ENCODE measurements at places on chromosomes 16 and 17.

GRCh38 chr17:37829592-37830123, 84.8 kb upstream of the HNF1B start:
- no peak for DNase-seq

DNA sequence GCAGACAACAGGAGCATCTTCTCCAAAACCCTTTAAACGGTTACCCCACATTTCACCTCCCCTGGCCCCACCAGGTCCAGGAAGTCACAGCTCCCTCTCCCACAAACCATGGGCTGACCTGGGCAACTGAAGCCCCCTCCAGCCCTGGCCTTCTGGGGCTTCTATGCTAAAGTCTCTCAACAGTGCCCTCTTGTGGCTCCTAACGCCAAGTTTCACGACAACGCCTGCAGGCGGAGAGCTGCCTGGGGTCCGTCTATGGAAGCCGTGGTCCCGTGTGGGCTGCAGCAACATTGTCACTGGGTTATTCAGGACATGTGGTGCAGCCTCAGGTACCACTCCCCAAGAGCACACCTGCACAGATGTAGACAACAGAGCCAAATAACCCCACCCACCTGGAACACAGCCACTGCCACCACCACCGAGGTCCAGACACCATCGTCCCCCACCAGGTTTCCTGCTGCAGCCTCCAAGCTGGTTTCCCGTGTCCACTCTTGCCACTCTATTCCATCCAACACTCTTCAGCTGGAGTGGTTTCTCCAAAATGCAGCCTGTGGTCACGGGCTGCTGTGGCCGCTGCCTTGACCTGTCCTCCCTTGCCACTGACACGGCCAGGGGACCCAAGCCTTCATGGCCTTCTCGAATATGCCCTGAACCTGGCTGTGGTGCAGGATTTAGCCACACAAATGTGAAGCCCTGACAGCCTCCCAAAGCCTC, 19.1 kb downstream of the C16orf95 start:
- DNase-seq = no peak

DNA sequence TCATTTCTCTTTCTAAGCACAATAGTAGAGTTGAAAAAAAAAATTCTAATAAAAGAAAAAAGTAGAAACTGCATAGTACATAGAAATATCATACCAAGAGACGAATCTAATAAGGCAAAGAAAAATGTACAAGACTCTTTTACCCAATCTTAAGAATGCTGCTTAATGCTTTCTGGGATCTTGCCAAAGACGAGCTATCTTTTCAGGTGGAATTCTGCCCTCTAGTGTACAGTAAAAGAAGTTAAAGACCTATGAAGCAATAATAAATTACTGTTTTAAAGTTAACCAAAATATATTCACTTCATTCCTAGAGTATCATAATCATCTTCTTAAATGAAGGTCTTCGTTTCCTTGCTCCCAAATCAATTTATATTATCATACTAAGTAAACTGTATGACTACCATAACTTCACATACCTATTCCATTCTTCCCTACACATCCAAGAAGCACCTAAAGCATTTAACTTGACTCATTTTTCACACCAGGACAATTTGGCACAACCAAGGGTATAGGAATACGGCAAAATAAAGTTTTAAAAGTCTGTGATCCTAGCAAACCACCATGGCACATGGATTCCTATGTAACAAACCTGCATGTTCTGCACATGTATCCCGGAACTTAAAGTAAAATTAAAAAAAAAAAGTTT, 47.7 kb downstream of the CFDP1 start:
- no peak for DNase-seq

DNA sequence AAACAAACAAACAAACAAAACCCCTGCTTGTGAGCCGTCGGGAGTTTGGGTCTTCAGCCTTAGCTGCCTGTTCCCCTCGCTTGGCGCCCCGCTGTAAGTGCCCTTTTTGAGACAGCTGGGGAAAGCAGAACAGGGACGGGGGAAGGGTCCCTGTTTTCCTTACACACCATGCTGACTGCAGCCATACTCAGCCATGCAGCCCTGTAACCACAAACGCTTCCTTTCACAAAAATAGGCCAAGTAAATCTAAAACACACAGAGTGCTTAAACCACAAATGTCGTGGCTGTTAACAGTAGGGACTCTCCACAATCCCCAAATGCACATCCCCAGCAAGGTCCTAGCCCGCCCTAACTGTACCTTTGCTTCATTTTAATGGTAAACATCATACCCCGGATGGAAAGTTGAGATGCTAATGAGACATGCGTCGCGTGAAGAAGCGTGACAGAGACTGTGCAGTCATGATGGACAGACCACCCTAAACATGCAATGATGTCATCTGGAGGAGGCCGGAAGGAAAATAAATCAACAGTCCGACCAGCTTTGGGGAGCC, 129.9 kb downstream of the MGAT5B start:
- DNase-seq = no peak

- DNase-seq = no peak
Observed at GRCh38 chr16:11010575-11011221, 66.3 kb downstream of the CLEC16A start.

GRCh38 chr16:28596840-28597691, at the start of gene SULT1A2:
SULT1A2 (minus strand) TSS chr16:28597050; CDS start chr16:28595930, 1,120 bp downstream.
- no peak for DNase-seq

DNA sequence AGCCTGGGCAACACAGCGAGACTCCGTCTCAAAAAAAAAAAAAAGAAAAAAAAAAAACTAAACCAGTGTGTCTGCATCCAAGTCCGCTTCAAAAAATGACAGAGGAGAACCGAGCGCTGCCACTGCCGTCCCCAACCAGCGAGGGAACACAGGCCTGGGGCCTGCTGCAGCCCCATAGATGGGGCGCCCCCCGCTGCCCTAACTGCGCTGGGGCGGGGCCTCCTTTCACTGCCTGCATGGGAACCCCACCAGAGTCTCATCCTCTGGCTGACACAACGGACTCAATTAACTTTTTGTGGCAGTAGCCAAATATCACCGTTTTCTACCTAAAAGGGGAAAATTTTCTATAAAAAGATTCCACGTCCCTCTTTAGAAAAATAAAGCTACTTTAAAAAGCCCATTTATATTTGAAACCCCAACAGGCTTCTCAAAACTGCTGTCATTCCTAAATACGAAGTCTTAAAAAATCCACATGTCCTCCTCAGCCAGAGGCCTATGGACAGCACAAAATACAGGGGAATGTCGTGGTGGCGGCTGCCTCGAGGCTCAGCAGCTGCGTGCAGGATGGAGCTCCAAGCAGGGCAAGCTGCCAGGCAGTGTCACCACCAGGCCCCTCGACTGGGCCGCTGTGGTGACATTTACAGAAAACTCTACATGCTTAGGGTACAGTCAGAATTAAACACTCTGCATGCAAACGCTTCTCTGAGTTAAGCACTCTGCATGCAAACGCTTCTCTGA, 30.3 kb downstream of the KLHDC4 start:
- no peak for DNase-seq

GRCh38 chr17:72825218-72825617, 267.3 kb downstream of the SLC39A11 start:
- DNase-seq = no peak

- DNase-seq = no peak
Observed at GRCh38 chr17:63949576-63950250, 17.6 kb upstream of the CD79B start.

DNA sequence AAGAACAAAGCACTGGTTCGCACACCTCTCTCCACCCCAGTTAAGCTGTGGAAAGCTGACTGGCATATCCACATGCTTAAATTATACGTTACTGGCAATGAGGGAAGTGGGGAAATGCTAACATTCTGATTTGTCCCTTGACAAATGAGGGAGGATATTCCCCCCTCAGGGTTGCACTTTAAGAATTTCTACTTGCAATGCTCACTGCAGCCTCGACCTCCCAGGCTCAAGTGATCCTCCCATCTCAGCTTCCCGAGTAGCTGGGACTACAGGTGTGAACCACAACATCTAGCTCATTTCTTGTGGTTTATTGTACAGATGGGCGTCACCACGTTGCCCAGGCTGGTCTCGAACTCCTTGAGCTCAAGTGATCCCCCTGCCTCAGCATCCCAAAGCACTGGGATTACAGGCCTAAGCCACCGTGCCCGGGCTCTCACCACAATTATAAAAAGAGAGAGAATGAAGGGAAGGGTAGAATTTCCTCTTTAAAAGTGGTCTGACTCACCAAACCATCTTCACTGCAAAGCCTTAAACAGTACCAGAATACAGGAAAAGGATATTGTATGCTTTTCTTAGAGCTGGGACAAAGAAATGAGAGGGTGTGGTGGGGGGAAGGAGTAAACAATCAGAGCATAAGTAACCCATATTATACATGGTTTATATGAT, 38.9 kb downstream of the KANSL1 start:
- DNase-seq = no peak

- DNase-seq = no peak
Observed at GRCh38 chr16:72480911-72481310, 309.0 kb upstream of the PMFBP1 start.

DNA sequence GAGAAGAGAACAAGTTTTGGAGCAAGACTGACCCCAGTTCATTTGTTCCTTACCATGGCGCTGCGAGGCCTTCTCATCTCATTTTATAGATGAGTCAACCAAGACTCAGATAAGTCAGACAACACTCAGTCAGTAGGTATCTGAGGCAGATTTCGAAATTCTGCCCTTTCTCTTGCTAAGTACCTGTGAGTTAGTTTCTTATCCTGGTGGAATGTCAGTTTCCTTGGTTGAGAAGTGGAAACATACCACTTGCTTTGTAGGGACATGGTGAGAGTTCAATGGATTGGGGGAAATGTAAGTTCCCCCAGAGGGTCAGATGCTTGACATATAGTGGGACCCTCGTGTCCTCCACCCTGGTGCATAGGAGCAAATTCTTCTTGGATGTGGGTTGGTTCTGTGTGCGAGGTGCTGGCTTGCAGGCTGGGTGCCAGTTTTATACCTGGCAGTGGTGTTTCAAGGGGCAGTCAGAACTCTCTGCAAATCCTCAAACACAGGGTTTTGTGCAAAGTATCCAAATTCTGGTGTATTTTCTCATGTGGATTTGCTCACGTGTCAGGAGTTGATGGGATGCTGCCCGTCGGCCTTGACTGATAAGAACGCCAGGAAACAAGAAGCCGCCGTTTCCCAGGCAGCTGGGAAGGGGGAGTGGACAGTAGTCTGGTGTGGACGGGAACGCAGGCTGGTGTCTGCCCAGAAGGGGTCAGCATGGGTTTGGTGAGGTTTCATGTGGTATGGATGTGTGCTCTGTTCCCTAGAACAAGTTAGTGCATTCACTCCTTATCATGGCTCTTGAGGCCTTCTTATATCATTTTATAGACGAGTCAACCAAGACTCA, 61.1 kb upstream of the CIBAR2 start:
- DNase-seq = no peak

DNA sequence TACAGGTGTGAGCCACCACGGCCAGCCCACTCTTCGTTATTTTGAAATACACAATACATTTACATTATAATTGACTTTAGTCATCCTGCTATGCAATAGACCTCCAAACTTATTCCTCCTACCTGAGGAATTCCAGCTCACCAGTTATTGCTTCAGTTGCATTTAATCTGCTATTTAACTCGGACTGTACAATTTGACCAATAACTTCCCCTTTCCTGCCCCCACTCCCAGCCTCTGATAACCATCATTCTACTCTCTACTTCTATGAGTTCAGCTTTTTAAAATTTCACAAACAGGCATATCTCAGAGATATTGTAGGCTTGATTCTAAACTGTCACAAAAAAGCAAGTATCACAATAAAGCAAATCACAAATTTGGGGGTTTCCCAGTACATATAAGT, 157.0 kb downstream of the COPRS start:
- no peak for DNase-seq

DNA sequence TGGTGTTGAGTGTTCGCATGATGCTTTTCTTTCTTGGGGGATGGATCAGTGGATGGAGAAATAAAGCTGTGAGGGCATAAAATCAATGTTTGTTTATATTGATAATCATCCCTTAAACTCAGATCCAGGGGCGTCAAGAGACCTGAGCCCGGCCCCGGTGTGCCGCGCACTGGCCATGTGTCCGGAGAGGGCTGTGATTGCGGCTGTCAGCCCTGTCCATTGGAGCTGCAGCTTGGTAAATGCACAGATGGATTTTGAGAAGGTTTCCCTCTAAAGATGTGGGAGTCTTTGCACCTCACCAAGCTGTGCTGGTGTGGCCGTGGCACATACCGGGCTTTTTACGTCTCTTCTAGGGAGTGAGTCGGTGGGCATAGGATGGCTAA, 21.6 kb upstream of the ZNF750 start:
- no peak for DNase-seq

GRCh38 chr17:44414394-44415155, 25.1 kb upstream of the ITGA2B start:
- no peak for DNase-seq

- DNase-seq = no peak
Observed at GRCh38 chr17:71790791-71791190, 330.0 kb upstream of the SOX9 start.

DNA sequence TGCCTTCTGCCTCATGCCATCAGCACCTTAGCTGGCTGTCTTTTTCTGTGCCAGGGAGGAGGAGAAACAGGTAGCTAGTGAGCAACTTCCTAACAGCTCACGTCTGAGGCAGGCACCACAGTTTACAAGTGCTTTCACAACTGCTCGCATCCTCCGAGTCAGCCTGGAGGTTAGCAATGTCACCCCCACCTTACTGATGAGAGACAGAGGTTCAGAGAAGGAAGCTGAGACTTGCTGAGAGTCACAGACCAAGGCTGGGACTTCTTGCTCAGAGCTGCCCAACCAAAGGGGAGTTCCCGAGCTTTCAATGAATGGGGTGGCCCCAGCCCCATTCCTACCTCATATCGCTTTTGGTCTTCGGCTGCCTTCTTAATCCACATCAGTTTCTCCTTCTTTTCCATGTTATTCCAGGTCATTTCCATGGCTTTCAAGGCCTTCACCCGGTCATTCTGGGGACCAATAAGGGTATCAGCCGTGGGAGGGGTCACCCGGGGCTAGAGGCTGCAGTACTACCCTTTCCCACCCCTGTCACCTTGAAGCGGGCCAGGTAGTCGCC, 9.6 kb downstream of the UBTF start:
- no peak for DNase-seq

GRCh38 chr16:78689536-78689935, 590.1 kb downstream of the WWOX start:
- no peak for DNase-seq

- no peak for DNase-seq
Observed at GRCh38 chr17:64420143-64420670, 28.7 kb upstream of the MILR1 start.

DNA sequence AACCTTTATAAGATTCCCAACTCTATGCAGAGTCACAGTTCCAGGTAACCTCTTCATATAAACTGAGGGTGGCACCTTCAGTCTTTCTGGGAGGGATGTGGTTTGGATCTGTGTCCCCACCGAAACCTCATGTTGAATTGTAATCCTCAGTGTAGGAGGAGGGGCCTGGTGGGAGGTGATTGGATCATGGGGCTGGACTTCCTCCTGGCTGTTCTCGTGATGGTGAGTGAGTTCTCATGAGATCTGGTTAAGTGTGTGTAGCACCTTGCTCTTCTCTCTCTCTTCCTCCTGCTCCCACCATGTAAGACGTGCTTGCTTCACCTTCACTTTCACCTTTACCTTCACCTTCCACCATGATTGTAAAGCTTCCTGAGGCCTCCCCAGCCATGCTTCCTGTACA, 30.5 kb downstream of the HS3ST2 start:
- DNase-seq = no peak

DNA sequence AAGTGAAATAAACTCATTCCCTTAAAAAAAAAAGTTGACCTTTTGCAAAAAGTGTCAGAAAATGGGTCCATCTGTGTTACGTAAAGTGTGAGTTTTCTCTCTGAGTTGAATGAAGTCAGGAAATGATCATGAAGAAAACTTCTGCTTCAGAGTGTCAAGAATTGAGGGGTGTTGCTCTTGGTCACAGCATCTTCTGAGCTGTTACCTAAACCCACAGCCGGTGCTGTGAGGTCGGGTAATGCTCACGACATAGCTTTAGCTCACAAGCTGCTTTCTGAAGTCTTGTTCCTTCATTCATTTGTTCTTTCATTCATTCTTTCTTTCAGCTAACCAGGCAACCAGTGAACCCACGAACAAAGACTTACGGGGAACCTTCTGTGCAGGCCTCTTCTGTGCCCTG, 372.1 kb downstream of the CPPED1 start:
- no peak for DNase-seq
